ENCODE measurements at places on chromosomes 16 and 17.

DNA sequence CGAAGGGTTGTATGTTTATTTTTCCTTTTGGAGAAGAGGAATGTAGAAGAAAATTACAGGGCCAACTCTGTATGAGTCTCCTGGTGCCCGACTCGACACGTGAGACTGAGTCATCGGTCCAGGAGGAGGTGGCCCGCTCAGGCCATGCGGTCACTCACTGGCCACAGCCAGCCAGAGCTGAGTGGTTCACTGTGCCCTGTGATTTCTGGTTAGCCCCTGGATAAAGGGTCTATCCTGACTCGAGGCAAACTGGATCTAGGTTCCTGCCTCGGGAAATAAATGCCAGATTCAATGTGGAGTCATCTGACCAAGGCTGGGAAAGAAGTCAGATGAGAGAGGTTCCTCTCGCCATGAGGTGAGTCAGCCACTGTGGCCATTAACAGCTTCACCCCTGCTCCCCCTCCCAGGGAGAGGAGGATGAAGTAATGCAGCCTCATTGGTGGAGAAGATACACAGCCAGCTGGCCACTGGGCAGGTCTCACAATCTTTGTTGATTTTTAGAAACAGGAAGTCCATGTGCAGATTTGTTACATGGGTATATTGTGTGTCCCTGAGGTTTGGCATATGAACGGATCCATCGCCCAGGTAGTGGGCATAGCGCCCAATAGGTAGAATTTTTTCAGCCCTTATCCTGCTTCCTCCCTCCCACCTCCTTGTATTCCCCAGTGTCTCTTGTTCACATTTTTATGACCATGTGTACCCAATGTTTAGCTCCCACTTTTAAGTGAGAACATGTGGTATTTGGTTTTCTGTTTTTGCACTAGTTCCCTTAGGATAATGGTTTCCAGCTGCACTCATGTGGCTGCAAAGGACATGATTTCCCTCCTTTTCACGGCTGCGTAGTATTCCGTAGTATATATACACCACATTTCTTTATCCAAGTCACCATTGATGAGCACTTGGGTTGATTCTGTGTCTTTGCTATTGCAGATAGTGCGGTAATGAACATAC is 21.7 kb upstream of the USP36 start:
- DNase-seq: no peak

DNA sequence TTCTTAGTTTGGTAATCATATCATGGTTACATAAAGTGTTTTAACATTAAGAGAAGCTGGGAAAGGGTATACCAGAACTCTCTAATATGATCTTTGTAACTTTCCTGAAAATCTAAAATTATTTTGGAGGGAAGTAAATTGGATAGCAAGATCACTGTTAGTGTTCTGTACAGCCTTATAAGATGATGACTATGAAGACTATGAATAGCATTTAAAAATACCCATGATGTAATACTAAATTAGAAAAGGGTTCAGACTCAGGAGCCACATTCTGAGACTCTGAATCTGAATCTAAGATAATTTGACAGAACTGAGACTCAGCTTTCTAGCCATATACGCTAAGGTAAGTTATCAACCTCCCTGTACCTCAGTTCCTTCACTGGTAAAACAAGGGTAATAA is 208.0 kb upstream of the C17orf78 start:
- DNase-seq: no peak

DNA sequence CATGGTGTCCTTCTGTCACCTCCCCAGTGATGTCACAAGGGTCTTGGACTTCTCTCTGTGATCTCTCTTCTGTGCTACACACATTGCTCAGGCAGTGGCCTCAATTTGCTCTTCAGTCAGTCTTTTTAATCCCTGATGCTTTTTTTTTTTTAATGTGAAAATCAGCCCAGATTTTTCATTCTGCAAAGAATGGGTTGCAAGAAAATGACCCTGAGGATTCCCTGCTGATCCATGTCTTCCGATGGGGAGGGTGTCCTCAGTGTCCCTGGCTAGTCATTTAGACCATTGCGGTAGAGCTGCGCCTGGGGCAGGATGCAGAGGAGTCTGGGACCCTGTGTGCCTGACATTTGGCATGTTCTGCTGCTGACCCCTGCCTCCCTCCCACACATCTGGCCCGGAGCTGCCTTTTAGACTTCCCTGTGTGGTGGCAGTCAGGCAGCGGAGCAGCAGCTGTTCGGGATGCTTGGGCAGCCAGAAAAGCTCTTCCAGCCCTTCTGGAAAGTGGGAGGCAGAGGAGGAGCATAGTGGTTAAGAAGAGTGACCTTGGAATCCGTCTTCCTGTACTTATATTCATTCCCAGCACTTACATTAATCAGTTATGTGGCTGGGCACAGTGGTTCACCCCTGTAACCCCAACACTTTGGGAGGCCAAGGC is 12.3 kb downstream of the GPT2 start:
- DNase-seq: no peak

- no peak for DNase-seq
Observed at GRCh38 chr17:39028690-39029089, 61.5 kb upstream of the FBXO47 start.

DNA sequence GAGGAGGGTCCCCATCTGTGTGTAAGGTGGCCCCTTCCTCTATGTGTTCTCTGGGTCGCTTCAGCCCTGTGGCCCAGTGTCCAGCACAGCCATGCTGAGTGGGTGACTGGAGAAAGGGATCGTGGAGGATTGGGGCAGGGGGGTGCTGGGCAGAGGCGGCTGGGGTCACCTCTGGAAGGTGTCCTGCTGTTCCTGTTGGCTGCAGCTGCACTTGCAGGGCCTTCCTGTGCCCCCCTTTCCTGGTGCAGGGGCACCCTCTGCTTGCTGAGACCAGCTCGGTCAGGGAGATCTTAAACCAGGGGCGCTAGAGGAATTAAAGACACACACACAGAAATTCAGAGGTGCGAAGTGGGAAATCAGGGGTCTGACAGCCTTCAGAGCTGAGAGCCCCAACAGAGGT is 11.1 kb downstream of the IL32 start:
- DNase-seq: no peak

DNA sequence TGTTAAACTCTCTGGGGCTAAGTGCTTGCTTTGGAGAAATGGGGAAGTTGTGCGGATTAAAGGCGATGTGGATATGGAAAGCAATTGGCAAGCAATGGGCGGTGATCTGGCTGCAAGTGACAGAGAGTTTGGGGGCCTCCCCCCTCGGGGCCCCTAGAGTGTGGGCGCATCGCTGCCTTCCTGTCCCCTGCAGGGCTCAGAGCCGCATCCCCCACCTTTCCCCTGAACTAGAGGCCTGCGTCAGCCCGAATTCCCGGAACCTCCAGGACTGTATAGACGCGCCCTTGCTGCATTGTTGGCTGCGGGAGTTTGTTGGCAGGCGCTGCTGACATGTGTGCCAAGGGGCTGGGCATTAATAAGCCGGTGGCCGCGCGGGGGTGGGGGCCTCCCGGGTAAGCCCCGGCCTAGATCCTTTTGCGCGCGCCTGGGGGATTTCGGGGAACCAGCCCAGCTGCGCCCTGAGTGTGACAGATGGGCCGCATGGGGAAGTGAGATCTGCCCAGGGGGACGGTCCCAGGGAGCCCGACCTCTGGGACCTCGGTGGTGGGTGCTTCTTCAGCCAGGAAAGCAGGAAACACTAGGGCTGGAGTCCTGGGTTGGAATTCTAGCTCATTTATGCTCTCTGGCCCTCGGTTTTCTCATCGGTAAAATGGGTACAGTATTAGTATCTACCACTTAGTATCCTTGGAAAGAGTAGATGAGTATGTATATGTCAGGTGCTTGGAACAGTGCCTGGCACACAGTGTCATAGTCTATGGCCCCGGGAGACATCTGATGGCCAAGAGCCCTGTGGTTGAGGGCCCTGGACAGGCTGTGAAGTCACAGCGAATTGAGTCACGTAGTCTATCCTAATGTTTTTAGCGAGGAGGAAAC is 1.0 kb downstream of the EEF2K start:
- no peak for DNase-seq

GRCh38 chr17:4587803-4588202 is 3.5 kb downstream of the SMTNL2 start:
- DNase-seq: no peak
